ENCODE measurements at places on chromosomes 3 and 15.

- DNase-seq = no peak
Observed at GRCh38 chr3:158559504-158559903, 11.5 kb upstream of the MLF1 start.

DNA sequence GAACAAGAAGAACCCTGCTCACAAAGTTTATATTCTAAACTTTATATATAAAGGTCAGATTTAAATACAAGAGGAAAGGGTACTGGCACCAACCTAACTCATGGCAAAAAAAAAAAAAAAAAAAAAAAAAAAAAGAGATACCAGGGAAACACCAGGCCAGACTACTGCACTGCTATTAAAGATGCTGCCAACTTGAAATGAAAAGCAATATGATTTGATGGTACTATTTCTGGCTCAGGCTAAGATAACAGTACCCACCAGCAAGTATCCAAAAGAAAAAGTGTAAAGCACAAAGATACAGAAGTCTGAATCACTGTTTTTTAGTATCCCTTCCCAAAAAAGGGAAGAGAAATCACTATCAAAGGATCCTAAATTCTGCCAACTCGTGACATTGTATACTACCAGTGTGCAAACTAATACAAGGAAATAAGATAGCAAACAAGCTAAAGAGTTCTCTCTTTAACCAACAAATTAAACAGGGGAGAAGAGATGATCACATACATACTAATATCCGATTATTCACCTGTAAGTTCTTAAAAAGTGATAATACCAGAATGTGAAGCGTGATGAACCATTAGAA is 28.4 kb downstream of the PEAK1 start:
- no peak for DNase-seq

GRCh38 chr3:24220859-24221657 is 273.6 kb downstream of the THRB start:
- no peak for DNase-seq

DNA sequence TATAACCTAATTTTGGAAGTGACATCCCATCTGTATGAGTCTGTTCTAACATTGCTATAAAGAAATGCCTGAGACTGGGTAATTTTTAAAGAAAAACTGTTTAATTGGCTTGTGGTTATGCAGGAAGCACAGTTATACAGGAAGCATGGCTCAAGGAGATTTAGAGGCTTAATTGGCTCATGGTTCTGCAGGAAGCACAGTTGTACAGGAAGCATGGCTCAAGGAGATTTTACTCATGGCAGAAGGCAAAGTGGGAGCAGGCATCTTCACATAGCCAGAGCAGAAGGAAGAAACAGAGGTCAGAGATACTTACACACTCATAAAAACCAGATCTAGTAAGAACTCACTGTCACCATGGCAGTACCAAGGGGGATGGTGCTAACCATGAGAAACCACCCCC is 193.1 kb upstream of the ADAMTS9 start:
- no peak for DNase-seq

DNA sequence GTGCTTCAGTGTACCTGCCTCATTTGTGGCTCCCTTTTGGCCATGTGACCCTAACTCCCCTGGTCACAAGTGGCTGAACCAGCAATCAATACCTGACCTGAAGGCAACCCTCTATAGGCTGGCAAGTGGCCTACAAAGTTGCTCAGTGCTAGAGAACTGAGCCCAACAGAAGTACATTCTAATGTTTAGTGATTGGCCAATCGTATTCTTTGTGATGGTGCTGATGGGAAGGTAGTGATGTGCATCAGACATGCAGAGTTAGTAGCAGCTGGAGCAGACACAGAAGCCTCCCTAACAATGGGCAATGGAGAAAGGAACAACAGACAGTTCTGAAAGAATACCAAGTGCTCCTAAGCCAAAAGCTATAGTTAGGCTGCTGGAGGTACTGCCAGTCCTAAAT is 10.4 kb upstream of the ATOSA start:
- DNase-seq = no peak

DNA sequence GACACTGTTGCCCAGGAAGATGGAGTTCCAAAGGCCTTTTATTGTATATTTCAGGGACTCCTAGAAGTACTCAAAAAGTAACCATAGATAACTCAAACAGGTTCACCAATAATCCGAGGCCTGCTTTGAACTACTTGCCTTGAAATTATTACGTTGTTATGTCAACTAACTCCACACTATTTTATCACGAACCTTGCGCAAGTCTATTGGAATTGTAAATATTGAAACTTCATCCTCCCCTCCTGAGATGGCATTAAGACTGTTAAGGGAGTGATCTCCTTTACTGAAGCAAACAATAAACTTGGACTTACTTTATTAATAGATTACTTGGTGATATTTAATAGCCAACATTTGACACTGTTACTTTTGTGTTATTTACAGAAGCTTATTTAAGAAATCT is 199.6 kb upstream of the GADL1 start:
- DNase-seq = no peak

DNA sequence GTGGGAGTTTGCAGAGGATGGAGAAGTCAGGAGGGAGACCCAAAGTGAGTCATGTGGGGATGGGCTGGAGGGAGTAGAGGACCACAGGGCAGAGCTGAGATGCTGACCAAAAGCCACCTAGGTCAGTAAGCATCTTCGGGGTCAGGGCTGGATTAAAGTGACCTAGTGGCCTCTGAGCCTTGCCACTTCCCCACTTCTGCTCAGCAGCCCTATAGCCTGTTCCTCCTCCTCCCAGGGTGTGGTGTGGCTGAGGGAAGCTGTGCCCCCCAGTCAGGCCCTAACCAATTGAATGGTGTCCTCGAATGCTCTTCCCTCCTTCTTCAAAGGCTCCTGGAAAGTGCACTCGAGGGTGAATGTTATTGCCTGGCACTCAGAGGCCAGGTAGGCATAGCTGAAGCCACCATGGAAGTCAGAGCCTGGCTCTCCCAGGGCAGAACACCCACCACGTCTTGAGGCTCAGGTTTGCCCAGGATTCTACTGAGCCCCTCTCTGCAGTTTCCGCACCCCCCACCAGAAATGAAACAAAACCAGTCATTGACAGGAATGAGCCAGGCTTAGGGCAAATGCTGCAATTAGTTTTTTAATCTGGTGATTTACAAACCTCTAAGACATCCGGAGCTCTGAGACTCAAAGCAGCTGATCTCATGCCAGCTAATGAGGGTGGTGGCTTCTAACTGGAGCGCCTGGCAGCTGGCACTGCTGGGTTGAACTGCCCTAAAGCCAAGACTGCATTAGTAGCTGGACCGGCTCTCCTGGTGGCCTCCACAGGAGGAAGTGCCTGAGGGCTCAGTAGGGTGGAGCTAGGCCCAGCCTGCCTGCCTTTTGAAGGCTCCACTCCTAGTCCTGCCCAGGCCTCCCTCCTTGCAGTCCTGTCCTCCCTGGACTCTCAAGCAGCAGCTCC is 26.0 kb upstream of the VIPR1 start:
- DNase-seq = no peak

- no peak for DNase-seq
Observed at GRCh38 chr3:18732474-18732873, 307.3 kb upstream of the SATB1 start.

GRCh38 chr3:59867185-59868002 is 817.6 kb upstream of the CFAP20DC start:
- no peak for DNase-seq

DNA sequence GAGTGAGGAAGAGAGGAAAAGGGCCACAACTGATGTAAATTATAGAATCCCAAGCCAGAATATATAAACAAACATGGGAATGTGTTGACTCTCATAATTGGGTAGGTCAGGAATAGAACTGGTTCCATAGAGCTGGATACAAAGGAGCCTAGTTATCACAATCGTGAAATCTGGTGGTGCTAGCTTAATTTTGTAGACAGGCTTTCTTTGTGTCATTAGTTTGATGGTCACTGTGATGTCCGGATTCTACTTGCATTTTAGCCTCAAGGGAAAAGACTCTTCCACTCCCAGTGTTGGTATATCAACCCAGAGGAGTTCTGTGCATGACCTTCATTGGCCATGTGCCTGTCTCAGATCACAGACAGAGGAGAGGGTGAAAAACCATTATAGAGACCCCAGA is 81.8 kb downstream of the NLGN1 start:
- no peak for DNase-seq

DNA sequence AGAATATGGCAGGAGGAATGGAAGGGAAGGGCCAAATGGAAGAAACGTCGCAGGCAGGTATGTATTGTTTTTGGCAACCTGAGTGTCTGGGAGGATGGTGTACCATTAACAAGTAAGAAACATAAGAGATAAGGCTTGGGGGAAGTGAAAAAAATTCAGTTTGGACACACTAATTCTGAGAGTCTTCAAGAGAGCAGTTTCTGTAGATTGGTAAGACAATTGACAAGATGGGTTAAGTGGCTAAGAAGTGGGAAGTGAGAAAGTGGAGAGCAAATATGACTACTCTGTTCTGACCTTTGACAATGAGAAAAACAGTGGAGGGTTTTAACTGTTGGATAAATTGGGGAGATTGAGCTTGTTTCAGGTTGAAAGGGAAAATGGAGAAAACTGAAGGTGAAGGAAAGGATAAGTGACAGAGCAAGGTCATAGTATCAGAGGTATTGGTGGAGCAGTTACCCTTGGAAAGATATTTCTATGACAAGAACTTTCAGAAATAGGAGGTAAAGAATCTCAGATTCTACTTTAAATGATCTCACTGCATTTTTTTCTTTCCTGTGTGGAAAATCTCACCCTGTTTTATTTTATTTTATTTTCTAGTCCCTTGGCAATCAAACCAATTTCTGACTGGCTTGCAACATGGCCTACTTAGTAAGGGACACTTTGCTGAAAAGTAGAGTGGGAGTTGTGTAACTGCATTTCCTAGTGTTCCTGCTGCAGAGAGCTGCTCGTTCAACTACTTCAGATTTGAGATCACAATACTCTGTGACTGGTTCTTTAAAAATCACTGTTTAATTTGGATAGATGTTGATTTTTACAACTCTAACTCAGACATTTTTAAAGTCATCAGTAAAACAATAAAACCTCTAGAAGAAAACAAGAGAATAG is 23.1 kb upstream of the GABPB1 start:
- no peak for DNase-seq

DNA sequence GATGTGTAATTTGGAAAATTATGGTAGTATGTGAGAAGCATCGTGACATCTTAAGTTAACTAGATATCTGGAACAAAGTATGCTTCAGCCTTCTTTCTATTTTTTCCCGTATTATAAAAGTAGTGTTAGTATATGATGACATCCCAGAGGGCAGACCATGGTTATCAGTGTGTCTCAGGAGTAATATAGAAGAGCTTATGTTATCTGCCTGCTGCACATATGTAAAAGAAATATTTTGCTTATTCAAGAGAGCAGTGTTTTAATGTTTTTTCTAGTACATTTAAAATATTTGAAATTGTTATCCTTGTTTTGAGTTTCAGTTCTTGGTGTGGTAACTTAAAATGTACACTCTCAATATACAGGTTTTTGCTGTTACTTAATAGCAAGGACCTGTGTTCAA is 24.1 kb downstream of the PLCL2 start:
- DNase-seq = no peak

DNA sequence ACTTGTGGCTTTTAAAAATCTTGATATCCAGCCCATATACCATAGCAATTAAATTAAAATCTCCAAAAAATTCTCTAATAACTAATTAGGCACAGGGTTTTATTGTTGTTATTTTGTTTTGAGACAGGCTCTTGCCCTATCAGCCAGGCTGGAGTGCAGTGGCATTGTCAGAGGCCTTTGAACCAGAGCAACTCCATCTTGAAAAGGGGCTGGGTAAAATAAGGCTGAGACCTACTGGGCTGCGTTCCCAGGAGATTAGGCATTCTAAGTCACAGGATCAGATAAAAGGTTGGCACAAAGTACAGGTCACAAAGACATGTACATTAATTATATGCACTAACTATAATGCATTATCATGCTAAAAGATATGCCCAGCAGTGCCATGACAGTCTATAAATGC is 31.2 kb upstream of the ACP3 start:
- DNase-seq = no peak

- DNase-seq = no peak
Observed at GRCh38 chr3:194514626-194515025, 27.8 kb upstream of the ATP13A3 start.

DNA sequence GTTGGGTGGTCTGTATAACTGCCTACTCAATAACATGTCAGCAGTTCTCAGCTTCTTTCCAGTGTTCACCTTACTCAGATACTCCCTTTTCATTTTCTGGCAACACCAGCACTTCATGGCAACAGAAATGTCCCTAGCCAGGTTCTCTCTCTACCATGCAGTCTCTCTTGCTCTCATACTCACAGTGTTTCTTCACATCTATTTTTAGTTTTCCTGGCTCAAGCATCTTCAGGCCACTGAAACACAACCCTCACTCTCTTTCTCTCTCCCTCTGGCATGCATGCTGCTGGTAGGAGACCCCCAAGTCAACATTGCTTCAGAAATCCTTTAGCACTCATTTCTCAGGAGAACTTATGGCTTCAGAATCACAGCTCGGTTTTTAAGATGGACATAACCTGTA is at the start of gene CAPN3:
CAPN3 (plus strand) TSS at position 253 of the 400 bp plus-strand sequence. CDS start 305 bp downstream, outside the sequence.
- no peak for DNase-seq

DNA sequence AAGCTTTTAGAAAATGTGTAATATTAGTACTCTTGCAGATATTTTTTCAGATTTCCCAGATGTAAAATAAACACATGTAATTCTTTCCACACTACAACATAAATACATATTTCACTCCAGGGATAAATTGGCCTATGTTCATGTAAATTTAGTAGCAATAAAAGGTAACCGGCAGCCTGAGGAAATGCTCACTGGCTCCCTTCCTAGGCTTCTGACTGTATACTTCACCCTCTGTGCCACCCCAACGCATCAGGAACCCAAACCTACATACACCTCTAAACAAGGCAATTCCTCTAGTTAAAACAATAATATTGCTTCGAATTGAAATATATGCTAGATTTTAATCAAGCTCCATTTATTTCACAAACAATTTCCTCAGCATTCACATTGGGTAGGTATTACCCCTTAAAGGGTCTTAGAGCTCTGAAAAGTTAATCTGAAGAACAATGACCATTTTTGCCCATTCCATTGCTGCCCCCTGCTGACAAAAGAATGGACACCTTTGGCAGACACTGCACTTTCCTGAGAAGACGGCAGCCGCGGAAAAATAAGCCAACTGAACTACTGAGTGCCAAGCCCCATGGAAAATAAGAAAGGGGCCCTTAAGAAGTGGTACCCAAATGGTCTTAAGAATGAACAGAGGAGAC is 212.5 kb downstream of the OSBPL10 start:
- no peak for DNase-seq
